ENCODE measurements at places on chromosomes 2 and 18.

DNA sequence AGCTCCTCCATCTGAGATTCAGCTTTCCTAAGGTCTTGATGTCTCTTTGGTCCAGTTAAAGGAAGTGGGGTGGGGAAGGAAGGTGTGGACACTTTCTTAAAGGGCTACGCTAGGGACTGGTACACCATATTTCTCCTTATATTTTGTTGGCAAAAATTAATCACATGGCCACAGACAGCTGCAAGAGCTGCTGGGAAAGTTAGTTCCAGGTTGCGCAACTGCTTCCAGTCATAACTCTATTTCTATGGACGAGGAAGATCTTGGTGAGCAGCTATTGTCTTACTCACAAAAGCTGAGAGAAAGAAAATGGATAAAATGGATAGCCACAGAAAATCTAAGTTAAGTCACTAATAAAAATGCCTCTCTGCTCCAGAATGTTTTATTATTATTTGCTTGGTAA, 60.7 kb upstream of the PPM1B start:
- no peak for DNase-seq

DNA sequence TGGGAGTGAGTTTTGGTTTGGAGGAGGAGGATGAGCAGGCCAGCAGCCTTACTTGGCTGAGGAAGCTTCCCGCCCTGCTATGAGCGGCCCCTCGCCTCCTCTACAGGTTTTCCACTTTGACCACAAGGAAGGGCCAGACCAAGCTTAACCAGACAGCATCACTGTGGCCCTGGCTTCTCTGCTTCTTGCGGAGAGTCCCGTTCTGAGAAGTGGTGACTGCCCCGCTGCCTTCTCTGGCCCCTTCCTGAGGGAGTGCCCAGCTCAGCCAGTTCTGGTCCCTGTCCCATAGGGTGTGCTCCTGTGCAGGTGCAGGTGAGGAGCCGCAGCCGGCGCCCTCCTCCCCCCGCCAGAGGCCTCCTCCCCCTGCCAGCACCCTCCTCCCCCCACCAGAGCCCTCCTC, 101.0 kb downstream of the FAM210A start:
- no peak for DNase-seq

DNA sequence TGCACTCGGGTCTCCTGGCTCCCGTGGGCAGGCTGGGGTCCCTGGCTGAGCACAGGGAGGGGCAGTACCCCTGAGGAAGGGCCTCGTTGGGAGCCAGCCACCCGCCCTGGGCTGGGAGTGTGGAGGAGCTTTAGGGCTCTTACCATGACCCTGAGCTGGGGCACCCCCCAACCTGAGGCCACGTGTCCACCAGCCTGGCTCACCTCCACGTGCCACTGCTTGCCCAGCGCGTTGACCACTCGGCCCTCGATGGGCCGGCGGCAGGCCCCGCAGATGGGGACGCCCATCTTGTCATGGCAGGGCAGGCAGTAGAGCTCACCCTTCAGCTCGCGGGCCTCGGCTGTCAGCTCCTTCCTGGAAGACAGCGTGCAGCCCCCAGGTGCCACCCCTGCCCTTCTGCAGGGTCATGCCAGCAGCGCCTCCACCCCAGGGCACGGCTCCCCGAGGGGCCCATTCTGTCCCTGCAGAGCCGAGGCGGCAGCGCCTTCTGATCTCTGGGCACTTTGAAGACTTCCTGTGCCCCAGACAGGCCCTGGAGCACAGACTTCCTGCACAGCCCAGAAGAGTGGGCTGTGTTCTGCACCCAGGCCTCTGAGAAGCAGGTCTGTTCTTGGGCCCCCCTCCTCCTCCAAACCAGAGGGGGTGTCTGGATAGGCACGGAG, 4.0 kb upstream of the GPR17 start:
- no peak for DNase-seq

GRCh38 chr2:99860720-99861375, 281.5 kb downstream of the AFF3 start:
- DNase-seq: no peak

DNA sequence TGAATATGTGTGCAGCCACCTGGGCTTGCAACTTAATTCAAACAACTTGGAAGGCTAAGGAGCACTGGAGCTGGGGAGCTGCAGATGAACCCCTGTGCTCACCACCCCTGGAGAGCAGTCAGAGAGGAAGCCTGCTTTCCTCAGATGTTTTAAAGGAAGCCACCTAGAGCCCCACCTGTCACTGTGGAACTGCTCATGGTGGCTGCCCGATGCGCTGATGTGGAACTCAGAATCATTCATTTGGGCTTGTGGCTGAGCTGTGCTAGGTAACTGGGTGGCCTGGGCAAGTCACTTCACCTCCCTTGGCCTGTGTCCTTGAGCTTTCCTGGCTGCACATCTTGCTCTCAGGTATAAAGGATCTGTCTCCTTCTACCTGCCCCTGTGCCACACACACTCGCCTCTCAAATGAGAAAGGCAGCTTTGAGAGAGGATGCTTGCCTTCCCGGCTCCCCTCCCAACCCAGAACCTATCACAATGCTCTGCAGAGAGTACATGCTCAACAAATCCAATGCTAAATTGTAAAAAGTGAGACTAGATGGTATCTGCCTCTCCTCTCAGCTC, 41.3 kb downstream of the BCL11A start:
- DNase-seq: no peak

GRCh38 chr2:208103616-208104015, 20.7 kb downstream of the CRYGD start:
- no peak for DNase-seq

- no peak for DNase-seq
Observed at GRCh38 chr2:23367760-23368159, 17.2 kb upstream of the KLHL29 start.

DNA sequence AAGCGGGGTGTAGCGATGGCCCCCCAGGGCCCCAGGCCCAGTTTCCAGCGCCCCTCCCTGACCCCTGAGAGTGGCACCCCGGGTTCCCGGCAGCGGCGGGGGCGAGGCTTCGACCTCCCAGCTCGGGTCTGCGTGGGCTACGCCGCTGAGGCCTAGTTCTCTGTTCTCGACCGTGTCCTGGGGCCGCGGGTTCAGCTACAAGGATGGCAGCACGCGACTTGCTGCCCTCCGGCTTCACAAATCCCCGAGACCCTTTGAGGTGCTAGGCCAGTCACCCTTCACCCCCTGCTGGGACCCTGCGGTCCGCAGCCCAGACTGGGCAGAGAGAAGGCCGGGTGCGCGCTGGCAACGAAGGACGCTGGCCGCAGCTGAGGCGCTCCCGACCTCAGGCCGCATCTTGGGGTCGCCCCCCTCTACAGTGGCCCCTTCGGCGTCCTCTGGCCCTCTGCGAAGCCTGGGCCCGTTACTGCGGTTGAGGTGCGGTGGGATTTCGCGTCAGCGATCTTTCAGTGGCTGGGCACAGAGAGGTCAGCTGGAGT, 1.2 kb downstream of the OTX1 start:
- DNase-seq: no peak

DNA sequence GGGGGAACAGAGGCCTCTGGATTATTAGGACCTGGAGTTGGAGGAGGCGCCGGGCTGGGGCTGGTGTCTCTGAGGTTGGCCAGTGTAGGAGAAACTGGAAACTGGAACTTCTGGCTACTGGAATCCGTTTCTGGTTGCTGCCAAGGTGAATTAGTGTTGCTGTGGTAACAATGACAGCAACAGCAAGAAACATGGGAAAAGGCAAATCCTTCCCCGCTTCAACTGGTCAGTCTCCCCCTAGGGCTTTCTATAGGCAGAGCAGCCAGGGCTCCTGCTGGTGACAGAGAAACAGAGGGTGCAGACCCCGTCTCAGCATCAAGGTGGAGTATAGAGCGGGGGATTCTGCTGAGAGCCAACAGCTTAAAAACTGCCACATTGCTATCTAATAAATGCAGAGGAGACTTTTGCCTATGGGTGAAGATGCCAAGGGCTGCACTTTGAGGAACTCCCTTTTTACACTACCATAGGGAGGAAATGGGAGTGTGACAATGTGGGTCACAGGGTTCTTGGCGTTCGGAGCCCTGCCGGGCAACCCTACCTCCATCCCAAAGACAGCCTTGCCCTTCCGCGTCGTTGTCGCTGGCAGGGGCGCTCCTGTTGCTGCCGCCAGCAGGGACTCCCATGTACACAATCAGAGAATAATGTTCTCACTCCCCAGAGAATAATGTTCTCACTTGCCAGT, 81.4 kb upstream of the CABLES1 start:
- no peak for DNase-seq

DNA sequence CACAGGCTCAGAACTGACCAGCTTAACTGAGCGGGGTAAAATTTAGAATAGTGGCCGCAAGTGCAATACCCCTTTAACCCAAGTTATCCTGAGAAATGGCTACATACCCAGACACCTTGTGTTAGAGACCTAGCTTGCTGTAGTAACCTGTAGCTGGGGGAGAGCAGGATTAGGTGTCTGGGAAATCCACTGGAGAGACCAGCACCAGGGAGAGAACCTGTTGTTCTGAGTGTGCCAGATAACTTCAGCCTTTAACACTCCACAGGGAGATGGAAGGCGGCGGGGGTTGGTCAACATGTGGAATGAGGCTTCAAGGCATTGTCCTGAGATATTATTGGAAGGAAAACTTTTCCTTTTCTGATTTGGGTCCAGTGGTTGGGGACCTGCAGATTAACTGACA, 356.0 kb downstream of the PTPRM start:
- no peak for DNase-seq

- DNase-seq: no peak
Observed at GRCh38 chr2:75317802-75318201, 118.5 kb upstream of the TACR1 start.

DNA sequence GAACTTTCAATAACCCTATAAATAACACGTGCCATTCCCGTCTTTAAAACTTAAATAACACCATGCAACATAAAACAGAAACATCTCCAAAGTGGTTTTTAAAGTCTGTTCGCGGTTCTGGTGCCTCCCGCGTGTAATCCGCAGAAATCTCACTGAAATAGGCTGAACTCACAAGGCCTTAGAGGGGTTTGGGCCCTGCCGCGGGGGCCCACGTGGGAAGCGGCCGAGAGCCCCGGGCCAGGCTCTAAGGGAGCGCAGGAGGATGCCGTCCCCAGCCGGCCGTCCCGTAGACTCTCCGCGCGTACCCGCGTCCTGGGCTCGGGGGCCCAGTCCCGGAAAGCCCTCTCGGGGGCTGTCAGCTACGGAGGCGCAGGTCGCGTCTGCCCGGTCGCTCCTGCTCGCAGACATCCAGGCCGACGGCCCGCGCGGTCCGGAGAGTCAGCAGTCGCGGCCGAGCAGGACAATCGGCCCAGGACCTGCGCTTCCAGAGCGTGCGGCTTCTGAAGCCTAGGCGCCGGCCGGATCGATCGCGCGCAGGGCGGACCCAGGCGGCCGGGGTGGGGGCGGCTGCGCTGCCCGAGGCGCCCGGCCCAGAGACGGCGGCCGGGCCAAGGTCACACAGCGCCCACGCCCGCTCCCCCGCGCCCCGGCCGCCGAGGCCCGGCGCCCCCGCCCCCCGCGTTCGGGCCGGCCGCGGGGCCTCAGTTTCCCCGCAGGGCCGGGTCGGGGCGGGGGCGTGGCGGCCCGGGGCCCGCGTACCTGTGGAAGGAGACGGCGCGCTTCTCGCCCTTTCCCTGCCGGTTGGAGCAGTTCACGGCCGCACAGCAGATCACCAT, 558 bp downstream of the THAP4 start:
- DNase-seq: no peak

DNA sequence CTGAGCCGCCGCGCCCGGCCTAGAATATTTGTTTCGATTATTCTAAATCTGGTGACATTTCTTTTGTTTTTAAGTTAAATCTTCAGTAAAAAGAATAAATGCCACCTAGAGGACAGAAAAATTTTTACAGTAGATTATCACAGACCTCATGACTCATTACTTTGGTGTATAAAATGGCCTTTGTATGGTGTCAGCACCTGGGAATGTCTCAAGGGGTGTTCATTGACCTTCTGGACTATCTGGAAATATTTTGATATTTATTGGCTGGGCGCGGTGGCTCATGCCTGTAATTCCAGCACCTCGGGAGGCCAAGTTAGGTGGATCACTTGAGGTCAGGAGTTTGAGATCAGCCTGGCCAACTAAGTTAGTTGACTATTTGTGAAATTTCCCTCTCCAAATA, 30.3 kb upstream of the SLC30A6 start:
- DNase-seq: peak; percentile 81

- no peak for DNase-seq
Observed at GRCh38 chr2:33118651-33119050, 171.9 kb downstream of the LTBP1 start.

DNA sequence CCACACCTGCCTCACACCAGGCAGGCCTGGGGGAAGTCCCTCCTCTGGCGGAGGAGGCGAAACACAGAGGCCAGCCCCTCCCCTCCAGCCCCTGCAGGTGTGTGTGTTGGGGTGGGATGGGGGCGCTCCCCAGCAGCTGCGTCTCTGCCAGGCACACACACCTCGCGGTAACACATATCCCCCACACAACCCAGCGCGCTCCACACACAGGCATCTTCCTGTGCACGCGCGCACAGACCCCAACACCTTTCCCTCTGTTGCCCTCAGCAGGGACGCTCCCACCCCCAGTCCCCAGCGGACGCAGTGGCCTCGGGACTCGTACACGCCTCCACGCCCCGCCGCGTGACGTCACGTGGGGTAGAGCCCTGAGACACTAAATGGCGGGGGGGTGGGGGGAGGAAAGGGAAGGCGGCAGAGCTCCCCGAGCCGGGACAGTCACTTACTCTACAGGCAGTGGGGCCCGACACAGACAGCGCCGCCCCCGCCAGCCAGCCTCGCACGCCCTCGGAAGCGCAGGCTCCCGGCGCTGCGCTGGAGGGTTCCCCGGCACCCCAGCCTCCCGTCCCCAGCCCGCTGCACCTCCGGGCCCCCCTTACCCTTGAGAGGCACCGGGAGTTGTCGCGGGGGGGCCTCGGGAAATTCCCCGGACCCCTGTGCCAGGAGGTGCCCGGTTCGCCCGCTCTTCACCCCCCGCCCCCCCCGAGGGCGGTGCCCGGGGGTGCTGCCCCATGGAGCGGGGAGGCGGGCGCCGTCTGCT, at the start of gene WNT10A:
Gene WNT10A (plus strand): TSS at position 751 of the 757 bp plus-strand sequence. CDS start 144 bp downstream, outside the sequence.
- no peak for DNase-seq

DNA sequence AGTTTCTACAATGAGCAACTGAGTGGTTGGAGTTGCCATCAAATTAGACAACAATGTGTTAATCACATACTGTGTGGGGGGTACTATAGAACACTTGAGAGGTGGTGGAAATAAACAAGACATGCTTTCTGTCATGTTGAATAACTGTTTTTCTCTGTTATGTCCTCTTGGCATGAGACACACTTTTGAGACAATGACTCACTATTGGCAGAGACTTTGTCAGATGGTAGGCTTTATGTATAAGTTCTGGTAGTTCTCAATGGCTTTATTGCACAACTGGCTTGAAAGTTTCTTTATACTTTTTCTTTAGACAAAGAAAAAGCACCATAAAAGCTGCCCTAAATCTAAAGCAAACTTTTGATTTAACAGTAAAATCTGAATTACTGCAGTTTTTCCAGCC, 578.7 kb downstream of the ADCYAP1 start:
- DNase-seq: no peak
